ENCODE measurements at places on chromosomes 13 and 19.

DNA sequence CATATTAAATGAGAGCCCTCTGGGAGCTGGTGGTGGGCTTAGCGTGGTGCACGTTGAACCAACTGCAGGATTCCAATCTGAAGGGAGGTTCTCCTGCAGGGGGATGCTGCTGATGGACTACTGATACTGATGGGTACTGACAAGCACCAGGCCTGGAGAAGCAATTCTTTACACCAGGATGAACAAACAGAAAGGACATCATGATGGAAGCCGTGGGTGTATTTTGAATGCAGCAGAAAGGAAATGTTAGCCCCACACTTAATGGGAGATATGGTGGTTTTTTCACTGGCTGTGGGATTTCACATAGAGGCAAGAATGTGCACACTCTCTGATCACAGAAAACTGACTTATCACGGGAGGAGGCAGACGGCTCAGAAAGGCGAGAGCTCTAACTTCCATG, 299.7 kb downstream of the TEX29 start:
- DNase-seq, result no peak

DNA sequence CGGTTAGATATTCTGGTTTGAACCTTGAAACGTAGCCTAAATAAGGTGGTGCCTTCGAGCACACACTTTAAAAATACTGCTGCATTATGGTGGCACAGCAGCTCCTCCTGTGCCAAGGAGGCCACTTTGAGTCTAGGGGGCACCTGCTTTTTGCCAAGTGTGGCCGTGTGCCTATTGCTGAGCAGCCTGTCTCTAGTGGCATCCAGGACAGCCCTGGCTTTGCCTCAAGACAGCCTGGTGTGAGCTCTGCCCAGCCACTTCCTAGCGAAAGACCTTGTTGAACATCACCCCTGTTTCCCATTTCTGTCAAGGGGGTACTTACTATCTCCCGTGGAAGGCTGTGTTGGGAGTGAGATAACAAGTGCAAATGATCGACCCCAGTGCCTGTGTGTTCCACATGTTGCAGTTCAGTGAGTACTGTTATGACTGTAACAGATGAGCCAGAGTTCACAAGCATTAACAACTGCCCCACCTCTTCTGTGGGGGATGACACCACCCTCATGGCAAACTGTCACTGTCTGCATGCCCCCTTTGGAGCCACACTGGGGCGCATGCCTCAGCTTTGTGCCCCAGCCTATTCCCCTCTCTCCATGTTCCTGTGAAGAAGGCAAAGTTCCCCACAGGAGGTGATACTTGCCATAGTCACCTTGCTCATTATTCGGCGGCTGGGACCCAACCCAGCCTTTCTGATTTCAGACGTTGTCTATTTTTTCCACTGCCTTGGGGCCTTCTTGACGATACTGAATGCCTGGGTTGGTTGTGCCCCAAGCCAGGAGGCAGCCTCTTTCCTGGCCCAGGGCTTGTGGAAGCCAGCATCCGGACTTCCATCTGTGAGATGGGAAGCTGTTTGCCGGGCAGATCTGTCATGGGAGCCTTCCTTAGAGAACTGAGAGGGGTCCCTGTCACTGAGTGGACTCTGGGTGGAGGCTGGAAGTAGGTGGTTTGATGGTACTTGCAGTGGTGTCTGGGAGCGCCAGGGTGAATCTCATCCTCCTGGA, 5.4 kb downstream of the GATAD2A start:
- no peak for DNase-seq

GRCh38 chr13:79736356-79736755, 255.4 kb downstream of the NDFIP2 start:
- no peak for DNase-seq

DNA sequence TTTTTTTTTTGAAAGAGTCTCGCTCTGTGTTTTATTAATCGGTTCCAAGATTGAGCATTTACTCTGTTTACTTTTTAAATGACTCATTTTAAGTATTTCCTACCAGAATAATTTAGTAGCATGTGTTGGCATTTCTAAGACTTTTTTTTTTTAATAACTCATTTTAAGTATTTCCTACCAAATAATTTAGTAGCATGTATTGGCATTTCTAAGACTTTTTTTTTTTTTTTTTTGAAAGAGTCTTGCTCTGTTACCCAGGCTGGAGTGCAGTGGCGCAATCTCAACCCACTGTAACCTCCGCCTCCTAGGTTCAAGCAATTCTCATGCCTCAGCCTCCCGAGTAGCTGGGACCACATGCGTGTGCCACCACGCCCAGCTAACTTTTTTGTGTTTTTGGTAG, 13.1 kb downstream of the SETDB2 start:
- DNase-seq, result no peak

DNA sequence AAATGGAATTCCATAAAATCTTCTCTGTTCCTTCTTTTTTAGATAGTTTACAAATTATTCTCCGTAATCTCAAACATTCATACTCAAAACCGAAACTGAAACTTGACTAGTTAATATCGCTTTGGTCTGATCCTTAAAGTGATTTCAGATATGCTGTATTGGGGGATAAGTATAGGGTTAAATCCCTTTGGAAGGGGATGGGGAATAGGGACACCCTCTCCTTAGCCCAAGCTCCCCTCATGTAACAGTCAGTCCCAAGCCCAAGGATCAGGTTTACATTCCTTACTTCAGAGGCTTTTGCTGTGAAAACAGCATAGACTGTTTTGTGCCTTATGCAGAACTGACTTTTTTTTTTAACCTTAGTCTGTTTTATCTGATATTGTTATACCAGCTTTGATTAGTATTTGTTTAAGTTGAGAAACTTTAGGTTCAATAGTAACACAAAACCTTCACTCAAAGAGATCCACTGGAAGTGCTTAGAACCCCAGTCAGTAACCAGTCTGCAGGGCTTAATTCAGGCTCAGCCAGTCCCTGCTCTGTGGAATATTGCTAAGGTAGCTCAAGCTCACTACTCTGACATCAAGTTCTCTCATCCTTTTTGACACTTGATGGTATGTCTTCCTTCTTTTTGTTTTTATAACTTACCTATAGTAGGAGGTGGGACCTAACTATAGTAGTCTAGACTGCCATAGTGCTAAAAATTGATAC, 10.5 kb downstream of the CDADC1 start:
- DNase-seq, result no peak

- DNase-seq, result no peak
Measured at GRCh38 chr13:66036636-66037035, 1193.5 kb downstream of the PCDH9 start.

- DNase-seq, result no peak
Measured at GRCh38 chr13:102376318-102376717, 25.5 kb downstream of the FGF14 start.
